ENCODE measurements at places on chromosomes 11 and 22.

DNA sequence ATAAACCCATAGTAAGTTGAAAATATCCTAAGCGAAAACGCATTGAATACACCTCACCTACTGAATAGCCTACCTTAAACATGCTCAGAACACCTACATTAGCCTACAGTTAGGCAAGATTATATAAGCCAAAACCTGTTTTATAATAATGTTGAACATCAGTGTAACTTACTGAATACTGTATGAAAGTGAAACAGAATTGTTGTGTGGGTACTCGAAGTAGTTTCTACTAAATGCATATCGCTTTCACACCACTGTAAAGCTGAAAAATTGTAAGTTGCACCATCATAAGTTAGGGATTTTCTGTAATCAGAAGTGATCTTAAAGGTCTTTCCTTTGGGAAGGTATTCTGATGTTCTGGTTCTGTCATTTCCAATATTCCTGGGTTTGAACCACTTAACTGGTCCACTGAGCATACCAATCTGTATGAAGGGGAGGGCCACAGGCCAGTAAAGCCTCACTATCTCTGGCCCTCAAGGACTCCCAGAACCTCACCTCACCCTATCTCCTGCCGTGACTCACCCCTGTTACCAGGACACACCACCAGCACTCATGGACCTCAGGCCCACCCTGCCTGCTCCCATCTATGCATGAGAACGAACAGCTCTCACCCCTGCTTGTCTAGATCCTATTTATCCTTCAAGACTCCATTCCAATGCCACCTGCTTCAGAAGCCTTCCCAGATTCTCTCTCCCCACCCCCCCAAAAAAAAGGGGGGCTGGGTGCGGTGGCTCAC is 70.0 kb downstream of the NAT10 start:
- no peak for DNase-seq

DNA sequence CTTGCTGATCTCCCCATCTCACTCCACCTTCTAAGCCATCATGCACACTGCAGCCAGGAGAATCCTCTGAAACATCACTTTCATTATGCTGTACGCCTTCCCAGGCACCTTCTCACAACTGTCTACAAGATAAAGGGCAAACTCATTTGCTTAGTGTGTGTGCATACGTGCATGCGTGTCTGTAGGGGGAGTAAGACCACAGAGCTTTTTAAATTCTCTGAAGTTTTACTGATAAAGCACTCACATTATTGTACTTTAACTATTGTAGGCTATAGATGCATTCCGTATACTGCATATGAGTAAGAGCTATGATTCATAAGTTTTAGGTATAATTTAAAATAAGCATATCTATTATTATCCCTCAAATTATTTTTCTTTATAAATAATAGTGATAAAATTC is 15.3 kb upstream of the ANKK1 start:
- no peak for DNase-seq

- DNase-seq, result no peak
These were observed 164.4 kb upstream of the BDNF start for GRCh38 chr11:27864611-27865010.

DNA sequence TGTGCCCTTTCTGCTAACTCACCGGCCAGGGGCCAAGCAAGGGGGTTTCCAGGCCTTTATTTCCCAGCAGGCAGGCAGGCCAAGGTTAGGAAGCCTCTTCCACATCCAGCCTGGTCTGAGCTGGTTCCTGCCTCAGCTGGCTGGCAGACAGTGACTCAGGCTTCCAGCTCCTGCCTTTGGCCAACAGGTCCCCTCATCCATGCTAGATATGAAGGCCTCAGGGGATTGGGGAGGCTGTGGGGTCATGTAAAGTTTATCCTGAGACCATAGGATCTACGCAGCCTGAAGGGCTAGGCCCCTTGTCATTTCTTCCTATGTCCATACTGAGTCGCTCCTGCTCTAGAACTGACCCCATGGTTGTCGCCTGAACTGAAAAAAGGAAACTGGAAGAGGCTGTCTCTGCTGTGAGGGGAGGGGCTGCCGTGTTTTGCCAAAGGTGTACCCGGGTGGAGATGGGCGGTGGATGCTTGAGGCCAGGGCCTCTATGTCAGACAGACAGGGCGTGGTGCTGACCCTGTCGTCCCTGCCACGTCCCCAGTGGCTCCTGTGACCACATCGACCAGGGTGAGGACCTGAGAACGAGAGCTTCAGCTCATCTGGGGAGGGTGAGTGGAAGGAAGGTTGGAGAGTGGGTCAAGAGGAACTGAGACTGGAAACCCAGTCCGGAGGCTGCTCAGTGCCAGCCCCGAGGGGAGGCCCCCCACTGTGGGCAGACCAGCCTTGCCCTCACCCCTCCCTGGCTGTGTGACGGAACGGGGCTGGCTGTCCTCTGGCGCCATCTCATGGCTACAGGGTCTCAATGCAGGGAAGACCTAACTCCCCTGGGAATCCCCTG is 17.0 kb downstream of the P2RY6 start:
- peak; percentile 63 for DNase-seq

DNA sequence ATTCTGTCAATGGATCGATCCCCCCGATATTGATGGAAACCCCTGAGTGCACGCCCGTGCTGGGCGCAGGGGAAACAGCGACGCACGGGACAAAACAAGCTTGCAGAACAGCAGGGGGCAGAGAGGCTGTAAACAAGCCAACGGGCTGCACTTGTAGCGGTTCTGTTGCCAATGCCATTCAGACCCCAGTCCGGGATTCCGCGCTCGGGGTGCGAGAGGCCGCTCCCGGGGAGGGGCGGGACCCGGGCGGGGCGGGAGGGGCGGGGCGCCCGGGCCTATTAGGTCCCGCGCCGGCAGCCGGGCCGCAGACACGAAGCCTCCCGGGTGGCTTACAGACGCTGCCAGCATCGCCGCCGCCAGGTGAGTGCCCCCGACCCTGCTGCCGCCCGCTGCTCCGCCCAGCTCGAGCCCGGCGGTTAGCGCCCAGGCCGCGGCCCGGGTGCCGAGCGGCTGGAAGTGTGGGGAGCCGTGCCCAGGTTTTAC is at the start of gene BIK:
TSS of gene BIK (plus strand) at position 307 of the 483 bp plus-strand sequence. CDS start 13,273 bp downstream, outside the sequence.
- no peak for DNase-seq

- no peak for DNase-seq
These were observed 493.5 kb upstream of the B3GAT1 start for GRCh38 chr11:134905517-134905916.

GRCh38 chr11:68436985-68437926 is 23.3 kb upstream of the PPP6R3 start:
- DNase-seq, result peak; percentile 74

- no peak for DNase-seq
These were observed 72.9 kb upstream of the SEPTIN5 start for GRCh38 chr22:19641254-19641982.

DNA sequence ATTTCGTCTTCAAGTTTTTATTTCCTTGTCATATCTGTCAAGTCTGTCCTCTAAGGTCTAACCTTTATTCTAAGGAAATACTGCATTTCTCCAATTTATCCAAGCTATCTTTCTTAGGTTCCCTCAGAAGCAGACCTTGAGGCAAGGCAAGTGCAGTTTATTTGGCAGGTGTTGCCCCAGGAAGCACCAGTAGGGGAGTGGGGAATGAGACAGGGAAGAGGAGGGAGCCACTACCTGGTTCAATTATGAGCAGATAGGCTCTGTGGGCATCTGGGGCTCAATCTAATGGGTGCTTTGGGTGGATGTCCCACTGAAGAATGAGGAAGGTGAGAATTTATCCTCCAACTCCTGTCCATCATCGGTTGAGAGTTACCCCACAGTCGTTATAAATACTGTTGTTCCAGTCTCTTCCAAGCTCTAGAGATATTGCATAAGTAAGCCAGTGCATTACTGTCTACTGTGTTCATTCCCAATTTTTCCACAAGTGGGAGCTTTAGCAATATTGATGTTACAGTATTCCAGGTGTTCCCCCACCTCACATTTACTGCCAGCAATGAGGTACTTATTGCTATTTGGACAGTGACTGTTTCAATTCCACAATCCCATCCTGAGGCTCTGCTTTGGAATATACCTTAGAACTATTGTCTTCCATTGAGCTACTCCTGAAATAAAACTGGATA is 154.9 kb upstream of the CEP126 start:
- peak; percentile 1 for DNase-seq

GRCh38 chr11:69566001-69566400 is 75.0 kb upstream of the CCND1 start:
- DNase-seq, result no peak

DNA sequence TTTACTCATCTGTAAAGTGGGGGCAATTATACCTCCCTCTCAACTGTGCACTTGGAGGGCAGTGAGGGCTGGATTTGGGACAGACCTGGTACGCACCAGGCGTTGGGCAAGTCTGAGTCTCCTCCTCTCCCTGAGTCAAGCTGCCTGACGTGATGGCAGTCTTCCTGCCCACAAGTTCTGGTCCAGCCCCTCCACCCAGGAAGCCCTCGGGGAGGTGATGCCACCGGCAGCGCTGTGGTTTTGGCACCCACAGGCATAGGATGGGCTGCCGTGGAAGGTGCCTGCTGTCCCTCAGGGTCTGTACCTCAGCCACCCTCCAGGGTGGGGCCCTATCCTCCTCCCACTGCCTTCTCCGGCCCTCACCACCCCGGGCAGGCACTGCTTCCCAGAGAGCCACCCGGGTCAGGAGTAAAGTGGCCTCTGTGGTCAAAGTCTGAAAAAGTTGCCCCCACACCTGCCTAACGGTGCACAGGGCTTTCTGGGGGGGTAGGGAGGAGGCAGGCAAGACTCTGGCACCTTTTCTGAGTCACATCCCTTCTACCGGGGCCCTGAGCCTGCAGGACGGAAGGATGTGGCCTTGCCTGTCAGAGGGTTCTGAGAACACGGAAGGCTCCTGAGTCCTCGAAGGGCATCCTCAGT is 6.5 kb upstream of the APOBEC3H start:
- DNase-seq, result no peak

GRCh38 chr22:37661160-37661924 is 2.8 kb downstream of the PDXP start:
- no peak for DNase-seq

- DNase-seq, result no peak
These were observed 93.0 kb downstream of the GUCY1A2 start for GRCh38 chr11:106925245-106925644.

DNA sequence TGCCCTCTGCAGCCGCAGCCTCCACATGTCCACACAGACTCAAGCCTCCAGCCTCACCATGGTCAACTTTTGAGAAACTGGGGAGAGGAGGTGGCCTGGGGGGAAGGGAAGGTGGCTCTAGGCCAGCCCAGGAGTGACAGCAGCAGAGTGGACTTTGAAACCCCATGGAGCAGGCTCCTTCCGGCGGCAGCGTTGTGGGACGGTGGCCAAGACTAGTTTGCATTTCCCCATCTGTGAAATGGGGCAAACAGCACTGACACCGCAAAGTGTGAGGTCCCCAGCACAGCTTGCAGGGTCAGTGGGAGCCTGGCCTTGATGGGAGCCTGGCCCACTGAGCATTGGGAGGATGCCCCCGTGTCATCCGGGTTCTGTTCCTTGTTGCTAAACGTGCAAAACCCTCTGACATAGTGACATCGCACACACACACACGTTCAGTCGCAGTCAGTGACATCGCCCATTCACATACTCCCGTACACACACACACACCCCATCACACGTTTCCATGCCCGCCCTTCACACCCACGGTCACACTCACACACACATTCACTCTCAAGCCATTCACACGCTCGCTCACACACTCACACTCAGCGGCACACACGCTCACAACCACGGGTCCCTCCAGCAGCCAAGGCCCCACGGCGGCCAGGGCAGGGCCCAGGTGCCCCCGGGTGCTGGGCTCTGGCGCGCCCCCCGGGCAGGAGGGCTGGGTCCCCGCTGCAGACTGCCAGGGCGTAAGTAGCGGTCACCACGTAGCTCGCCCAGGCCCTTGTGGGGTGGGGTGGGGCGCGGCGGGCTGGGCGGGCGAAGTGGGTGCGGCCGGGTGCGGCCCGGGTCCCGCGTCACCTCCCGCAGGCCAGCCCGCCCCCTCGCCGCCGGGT is 585 bp downstream of the CYB5R3 start:
- no peak for DNase-seq

DNA sequence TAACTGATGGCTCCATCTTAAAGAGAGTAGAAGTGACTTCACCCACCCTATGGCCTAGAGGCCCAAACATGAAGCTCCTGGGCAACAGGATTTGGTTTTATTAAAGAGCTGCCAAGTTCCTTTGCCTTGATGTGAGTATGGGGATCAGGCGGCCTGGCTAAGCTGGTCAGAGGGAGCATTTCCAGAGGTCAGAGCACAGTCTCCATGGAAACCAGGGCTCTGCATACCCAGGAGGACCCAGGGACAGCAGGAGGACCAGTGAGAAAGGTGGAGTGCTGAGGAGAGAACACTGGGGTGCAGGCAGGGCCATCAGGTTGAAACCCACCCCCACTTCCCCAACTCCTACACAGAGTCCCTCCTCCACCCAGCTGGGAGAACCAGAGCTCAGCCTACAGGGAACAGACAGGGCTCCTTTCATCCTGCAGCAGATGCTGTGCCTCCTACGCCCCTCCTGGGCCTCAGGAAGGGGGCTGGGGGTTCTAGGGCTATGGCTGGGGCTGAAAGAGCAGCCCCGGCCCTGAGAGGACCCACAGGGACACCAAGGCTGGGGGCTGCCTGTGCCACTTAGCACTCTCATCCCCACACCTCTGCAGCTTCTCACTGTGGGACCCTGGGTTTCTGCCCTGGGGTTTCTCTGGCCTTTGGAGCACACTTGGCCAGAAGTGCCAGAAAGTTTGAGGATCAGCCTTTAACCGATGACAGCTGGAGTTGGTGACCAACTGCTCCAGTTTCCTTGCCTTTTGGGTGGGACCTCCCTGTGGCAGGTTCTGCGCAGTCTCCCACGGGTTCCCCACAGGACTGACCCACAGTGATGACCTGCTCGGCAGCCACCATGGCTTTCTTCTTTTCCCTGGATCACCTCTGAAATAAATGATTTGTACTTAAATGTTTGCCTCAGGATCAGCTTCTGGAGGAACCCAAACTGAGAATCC is 13.8 kb upstream of the P2RY6 start:
- DNase-seq, result no peak

DNA sequence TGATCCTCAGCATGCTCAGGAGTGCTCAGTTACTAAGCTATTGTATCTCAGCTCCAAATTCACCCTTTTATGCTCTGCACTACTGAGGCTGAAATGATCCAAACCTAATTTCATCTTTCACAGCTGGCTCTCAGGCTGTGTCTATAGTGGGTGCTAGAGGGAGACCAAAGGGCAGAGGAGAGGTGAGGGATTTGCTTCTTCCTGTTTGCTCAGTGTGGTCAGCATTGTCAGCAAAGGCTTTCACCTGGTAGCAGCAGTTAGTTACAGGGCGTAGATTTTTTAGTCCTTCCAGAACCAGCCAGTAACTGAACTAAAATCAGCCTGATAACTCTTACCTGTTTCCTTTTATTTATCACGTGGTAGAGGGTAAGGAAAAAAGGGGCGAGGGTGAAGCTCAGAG is 33.2 kb downstream of the XRCC6 start:
- DNase-seq, result no peak

- peak; percentile 49 for DNase-seq
These were observed 28.7 kb downstream of the CHRDL2 start for GRCh38 chr11:74702383-74703007.

DNA sequence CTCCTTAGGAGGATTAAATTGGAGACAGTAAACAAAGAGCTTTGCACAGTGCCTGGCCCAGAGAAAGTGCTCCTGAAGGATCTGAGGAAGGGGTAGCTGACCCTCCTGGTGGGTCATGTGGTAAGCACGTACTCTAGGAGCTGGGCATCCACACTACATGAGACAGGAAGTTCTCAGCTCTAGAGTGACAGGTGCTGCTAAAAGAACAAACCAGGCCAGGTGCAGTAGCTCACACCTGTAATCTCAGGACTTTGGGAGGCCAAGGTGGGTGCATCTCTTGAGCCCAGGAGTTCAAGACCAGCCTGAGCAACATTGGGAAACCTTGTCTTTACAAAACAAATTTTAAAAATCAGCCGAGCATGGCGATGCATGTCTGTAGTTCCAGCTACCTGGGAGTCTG is 13.1 kb downstream of the SLC43A1 start:
- DNase-seq, result no peak
